ENCODE measurements at places on chromosomes 5 and 9.

DNA sequence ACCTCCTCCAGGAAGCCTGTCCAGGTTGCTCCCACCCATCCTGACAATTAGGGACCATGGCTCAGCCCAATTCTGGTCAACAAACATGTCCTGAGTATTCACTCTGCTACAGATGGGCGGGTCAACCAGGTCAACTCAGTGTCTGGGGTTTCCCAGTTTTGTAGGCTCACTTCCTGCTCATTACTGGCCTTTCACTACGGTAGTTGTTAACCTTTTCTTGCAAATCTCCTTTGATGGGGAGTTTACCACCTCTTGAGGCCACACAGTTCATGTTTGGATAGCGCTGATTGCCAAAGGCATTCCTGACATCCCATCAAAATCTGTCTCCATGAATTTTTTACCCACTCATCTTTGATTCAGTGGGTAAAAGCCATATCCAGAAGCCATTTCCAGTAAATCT lies 13.8 kb downstream of the TMEM8B start:
- DNase-seq: no peak

DNA sequence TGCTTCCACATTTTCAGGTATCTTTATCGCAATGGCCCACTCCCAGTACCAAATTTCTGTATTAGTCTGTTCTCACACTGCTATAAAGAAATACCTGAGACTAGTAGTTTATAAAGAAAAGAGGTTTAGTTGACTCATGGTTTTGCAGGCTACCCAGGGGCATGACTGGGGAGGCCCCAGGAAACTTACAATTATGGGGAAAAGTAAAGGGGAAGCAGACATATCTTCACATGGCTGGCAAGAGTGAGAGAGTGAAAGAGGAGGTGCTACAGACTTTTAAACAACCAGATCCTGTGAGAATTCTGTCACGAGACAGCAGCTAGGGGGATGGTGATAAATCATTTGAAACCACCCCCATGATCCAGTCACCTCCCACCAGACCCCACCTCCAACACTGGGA lies 238.2 kb upstream of the DMAC1 start:
- DNase-seq: no peak

- DNase-seq: no peak
Measured at GRCh38 chr5:128927644-128928043, 37.6 kb upstream of the SLC27A6 start.

- DNase-seq: no peak
Measured at GRCh38 chr9:76576344-76576743, 117.4 kb downstream of the GCNT1 start.

DNA sequence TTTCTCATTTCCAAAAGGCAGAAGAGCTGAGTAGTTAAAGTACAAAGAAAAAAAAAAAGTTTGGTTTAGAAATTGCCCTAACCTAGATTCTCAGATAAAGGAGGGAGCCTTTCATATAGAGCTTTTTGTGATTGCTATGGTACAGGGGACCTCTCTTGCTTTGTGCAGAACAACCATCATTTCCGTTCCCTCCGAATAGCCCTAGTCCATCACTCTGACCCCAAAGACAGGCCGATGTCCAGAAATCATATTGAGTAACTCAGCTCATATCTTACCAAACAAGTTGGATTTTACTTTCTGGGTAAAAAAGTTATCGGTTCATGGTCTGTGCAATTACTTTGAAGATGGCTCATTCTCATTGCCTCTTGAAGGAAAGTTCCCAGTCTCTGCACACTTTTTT lies 36.7 kb upstream of the COL15A1 start:
- no peak for DNase-seq

GRCh38 chr9:121912812-121913627 lies 180.1 kb downstream of the TTLL11 start:
- no peak for DNase-seq

GRCh38 chr5:139636975-139637408 lies 11.2 kb upstream of the CXXC5 start:
- no peak for DNase-seq

DNA sequence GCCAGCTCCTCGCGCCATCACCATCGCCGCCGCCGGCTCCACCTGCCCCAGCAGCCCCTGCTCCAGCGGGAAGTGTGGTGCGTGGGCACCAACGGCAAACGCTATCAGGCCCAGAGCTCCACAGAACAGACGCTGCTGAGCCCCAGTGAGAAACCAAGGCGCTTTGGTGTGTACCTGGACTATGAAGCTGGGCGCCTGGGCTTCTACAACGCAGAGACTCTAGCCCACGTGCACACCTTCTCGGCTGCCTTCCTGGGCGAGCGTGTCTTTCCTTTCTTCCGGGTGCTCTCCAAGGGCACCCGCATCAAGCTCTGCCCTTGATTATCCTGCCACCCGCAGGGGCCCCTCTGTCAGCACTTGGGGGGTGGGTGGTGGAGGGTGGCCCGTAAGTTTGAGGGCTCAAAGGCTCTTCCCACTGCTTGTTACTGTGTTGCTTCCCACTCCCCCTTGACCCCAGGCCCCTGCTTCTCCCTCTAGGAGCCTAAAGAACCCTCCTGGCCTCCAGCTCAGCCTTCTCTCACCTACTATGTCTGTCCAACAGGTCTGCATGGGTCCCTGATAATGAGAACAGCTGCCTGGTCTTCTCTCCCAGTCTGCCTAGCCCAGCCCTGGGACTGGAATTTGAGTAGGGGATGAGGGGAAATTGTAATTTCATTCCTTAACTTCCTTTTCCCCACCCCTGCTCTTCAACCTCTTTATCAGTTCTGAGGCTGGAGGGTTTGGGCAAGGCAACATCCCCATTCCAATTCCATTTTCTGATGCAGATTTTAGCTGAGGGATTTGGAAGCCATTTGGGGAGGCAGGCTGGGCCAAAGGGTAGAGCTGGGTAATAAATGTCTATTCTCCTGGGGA lies 9.0 kb downstream of the RACK1 start:
- DNase-seq: no peak

GRCh38 chr5:146005264-146005663 lies 68.9 kb downstream of the SH3RF2 start:
- DNase-seq: no peak

DNA sequence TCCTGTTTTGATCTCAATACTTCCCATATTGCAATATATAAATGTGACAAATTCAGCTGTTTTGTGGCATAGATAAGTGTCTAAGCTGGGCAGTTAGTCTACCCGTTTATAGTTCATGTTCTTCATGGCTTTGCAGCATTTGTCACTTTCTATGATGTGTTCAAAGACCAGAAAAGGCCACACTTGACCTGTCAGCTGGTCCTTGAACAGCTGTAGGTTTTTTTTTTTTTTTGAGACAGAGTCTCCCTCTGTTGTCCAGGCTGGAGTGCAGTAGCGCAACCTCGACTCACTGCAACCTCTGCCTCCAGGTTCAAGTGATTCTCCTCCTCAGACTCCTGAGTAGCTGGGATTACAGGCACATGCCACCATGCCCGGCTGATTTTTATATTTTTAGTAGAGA lies 28.4 kb downstream of the CMBL start:
- DNase-seq: no peak

DNA sequence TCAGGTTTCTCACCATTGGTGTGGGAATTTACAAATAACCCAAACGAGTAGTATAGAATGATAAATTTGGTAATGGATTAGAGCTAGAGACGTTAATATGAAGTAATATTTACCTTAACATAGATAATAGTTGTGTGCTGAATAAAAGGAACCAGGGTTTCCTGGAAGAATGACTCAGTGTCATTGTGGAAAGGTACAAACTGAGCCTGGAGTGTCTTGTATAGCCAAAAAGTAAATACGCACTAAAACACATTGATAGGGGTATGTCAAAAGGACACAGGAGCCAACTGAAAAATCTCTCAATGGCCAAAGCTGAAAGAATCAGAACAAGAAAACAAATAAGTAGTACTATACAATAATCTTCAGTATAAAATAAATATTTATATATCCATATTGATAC lies 363.5 kb downstream of the SLCO4C1 start:
- no peak for DNase-seq
